Right lung (tissue), 10 donors: ENCODE measurements at places on chromosomes 1 and 21.

DNA sequence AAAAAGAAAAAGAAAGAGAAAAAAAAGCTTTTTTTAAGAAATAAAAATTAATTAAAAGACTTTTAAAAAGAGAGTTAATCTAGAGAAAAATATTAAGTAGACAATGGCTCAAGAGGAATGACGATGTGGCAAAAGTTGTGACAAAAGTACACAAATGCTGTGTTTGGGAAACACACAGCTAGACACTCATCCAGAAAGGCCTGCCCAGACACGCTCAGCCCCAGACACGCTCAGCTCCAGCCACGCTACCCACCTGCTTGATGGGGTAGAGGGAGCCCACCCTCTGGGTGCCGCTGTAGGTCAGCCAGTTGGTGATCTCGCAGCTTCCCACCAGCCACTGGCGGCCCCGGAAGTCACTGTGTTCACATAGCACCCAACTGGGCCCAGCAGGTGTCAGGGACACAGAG, 10.2 kb downstream of the CD52 start:
- no peak for DNase-seq

- no peak for DNase-seq
Measured at GRCh38 chr1:21165646-21166045, 11.1 kb downstream of the EIF4G3 start.

DNA sequence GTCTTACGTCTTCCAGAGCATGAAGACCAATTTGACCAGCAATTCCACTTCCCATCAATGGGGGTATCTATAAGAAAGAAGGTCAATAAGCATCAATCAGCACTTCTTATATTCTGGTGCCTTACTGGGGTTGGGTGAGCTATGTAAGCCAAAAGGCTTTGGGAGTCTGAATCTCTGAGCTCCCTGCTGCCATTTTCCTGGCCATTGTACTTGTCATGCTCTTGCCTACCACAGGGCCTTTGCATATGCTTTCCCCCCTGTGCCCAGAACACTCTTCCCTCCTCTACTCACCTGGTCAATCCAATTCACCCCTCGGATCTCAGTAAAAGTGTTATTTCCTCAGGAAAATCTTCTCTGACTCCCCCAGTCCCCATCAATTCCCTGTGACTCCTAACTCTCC, 36.3 kb downstream of the C8B start:
- no peak for DNase-seq

- no peak for DNase-seq
Measured at GRCh38 chr1:110880708-110881374, 7.9 kb downstream of the CD53 start.

GRCh38 chr1:210980082-210980481, 153.9 kb downstream of the KCNH1 start:
- no peak for DNase-seq

DNA sequence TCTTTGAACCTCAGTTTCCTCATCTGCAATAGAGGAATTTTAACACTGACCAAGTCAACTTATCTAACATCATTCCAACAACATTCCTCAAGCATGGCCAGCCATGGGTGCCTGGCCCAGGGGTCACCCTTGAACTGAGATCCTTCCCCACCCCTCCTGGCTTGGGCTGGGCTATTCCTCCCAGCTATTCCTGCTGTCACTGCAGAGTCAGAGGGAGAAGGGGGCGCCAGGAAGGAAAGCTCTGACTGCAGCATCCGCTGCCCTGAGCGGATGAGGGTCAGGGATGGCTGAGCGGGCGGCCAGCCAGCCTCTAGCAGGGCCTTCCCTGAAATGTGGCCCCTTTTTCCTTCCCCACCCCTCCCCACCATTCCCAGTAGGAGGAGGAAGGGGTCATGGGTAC, 3.1 kb downstream of the TINAGL1 start:
- DNase-seq, result no peak

- DNase-seq, result no peak
Measured at GRCh38 chr1:66506393-66506687, 27.6 kb upstream of the SGIP1 start.

DNA sequence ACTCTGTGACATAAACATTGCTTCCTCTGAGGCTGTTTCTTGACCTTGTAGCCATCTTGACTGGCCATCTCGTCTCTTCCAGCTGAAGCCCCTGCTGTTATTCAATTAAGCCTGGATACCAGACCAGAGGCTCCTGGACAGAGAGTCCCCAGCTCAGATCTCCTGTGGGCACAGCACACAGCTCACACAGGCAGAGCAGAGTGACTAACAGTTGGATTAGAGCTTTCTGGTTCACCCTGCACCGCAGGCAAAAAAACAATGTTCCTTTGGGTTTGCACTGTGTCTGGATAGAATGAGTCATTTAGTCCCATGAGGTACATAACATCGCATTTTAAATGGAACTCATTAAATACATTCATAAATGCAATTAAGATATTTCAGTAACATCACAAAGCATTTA, 33.4 kb upstream of the USH2A start:
- no peak for DNase-seq

GRCh38 chr1:5551274-5551975, 440.8 kb downstream of the NPHP4 start:
- DNase-seq, result no peak

DNA sequence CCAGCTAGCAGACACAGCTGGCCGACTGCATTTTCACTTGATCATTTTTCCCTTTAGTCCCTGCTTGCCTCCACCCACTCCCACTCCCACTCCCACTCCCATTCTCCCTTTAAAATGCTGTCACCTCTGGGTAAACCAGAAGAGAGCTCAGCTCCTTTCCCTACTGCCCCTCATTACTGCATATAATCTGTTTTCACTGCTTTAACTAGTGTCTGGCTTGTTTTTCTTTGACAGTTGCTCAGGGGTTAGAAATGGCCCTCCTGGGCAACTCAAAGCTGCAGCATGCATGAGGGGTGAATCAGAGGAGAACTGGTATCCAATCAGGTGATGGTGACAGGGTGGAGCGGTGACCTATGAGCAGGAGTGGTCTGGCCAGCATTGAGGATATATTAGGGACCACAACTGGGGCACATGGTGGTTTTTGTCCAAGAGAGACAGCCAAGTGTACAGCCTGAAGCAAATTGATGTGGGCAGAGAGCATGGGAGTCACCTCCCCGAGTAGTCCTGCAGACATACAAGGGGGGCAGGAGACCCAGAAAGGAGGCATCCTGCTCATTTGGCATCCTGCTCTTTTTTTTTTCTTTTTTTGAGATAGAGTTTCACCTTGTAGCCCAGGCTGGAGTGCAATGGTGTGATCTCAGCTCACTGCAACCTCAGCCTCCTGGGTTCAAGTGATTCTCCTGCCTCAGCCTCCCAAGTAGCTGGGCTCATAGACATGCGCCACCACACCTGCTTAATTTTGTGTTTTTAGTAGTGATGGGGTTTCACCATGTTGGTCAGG, 42.6 kb upstream of the SRSF10 start:
- no peak for DNase-seq

DNA sequence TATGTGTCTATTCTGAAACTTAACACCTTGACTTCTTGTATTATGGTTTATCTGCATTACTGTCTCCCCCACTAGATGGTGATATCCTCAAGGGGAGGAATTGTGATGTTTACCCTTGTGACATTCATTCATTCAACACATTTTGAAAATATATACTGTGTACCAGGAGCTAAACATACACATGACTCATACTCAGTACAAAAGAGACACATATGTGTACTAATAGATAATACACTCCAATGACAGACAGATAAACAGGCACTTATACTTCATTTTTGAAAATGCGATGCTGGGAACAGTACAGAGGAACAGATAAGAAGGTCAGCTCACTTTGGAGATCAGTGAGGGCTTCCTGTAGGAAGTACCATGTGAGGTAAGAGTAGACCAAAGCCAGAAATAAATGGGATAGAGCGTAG, 8.9 kb upstream of the RAB3GAP2 start:
- DNase-seq, result no peak

DNA sequence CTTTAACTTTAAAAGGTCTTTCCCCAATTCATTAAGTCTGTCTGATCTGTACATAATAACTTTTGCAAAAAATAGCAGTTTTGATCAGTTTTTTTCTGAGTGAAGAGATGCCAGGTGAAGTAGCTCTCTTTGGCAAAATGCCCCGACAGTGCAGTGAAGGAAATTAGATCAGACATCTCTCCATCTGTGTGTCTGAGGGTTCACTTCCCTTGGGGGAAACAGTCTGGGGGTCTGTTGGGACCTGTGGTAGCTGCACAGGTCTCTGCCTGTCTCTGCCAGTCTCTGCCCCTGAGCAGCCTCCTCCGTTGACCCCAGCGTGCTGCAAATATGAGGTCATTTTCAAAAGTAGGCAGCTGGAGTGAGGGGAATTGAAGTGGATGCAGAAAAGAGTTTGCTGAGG, 54.5 kb downstream of the TBCE start:
- no peak for DNase-seq

DNA sequence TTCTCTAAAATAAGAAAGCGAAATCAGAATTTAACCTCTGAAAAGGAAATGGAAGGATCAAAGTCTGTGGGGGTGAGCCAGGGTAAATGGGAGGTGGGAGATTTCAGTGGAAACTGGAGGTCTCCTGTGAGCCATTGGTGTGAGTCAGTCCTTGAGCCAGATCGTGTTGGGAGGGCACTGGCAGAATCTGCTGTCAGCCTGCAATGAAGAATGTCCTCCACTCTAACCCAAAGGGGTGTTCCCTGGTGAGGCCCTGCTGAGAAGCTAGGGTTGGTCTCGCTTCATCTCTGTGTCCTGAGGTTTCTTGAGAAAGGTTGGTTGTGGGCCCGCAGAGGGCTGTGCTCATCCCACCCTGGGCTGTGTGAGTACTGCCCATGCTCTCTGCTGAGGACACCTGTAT, 2.4 kb downstream of the QSOX1 start:
- DNase-seq, result no peak

- no peak for DNase-seq
Measured at GRCh38 chr21:42308914-42309752, 6.1 kb downstream of the TFF3 start.

DNA sequence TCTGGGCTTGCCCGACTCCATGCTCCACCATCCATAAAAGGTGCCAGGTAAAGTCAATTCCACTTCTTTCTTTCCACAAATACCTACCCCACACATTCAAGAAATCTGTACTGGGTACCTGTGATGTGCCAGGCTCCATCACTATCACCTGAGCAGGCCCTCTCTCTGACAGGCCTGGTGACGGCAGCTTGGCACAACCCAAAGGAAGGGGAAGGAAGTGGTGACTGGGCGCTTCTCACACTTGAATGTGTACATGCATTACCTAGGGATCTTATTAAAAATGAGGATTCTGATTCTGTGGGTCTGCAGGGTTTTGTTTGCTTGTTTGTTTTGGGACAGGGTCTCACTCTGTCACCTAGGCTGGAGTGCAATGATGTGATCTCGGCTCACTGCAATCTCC, 7.5 kb downstream of the HTR1D start:
- no peak for DNase-seq

- no peak for DNase-seq
Measured at GRCh38 chr1:113147073-113147625, 74.2 kb downstream of the LRIG2 start.

DNA sequence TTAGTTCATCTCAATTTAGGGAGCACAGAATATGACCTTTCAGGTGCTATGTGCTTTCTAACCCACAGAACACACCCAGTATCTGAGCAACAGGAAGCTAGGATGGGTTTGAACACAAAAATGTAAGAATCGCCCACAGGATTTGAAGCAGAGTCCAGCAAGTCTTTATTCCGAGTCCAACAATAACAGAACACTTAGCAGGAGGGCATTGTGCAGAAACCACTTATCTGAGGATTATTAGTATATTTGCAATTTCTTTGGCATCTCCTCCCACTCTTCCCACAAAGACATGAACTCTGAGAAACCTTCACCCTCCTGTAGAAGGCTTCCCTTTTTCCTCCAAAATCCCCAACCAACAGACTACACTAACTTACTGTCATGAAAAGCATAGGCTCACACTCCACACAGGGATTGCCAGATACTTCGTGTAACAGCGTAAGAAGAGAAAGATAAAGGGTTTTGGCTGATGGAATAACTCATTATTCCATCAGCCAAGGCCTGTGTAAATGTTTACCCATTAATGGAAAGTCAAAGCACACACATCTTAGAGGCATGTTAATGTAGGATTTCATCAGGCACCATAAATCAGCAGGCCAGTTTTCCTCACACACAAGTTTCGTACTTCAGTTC, 16.1 kb downstream of the SIPA1L2 start:
- DNase-seq, result peak; percentile 80

GRCh38 chr1:244614879-244615278, 38.0 kb upstream of the DESI2 start:
- DNase-seq, result no peak

DNA sequence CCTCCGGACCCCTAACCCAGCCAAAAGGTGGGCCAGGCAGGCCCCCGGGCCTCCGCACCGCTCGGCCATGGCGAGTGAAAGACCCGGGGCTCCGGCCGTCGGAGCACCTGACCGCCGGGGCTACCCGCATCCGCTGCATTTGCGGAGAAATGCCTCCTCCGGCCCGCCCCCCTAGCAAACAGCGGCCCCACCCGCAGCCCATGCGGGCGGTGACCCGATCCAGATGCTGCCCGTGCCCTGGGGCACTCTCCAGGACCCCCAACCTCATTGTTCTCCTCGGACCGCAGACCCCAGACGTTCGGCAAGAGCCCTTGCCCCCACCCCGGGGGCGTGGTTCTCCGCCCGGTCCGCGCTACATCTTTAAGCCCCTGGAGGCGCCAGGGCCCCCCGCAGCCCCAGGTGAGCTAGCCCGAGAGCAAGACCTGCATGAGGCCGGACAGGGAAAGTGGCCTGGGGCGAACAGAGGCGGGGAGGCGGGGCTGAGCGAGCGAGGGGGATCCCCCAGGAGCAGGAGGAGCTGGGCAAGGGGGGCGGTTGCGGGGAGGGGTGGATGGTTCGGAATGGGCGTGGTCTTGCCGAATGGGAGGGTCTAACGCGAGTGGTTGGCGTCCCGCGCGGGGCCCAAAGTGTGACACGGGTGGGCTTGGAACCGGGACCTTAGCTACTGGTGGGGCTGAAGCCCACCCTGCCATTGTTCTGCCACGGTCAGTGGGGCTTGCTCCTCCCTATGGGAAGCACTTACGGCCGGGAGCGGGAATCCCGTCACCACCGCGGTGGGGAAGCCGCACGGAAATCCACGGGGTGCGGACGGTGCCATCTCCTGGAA, 6.3 kb upstream of the CRYBG2 start:
- no peak for DNase-seq
